Adrenal gland (tissue), 19 donors: ENCODE measurements at places on chromosomes 3 and 15. TPM values are rescaled to one million over a fixed set of nuclear protein-coding genes. Genes with fewer than 3 reads are reported as not detected.
A peak's percentile ranks its signal among the peaks of the same experiment; 100 is the strongest.

- no peaks in the 10 kb centered on the region for H3K27me3 ChIP-seq
- no peak overlapping the region for H3K27ac ChIP-seq
- no peak overlapping the region for H3K4me3 ChIP-seq
- H3K4me1 ChIP-seq = no peaks in the 10 kb centered on the region
- DNase-seq = no peak
Measured at GRCh38 chr3:78764634-78765033, 1003.2 kb downstream of the ROBO1 start.

- no peak for DNase-seq
- H3K36me3 ChIP-seq = no peaks in the 10 kb centered on the region
- no peaks in the 10 kb centered on the region for H3K4me1 ChIP-seq
- no peaks in the 10 kb centered on the region for H3K27me3 ChIP-seq
- no peak overlapping the region for H3K4me3 ChIP-seq
- no peak overlapping the region for H3K27ac ChIP-seq
Measured at GRCh38 chr3:147846854-147847478, 437.8 kb downstream of the ZIC1 start.

DNA sequence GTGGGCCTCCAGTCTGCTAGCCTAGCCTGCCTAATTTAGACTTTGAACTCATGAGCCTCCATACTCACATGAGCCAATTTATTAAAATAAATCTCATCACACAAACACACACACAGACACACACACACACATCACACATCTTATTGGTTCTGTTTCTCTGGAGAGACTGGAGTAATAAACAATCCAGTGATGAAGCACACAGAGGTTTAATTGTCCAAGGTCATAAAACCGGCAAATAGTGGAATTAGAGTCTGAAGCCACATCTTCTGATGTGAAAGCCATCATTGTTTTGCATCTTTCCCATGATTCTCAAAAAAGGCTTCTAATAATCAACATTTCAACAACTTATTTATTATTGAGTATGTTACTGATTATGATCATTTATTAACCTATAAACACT is 249.4 kb upstream of the KCNH8 start:
- H3K27ac ChIP-seq = no peak overlapping the region
- no peaks in the 10 kb centered on the region for H3K36me3 ChIP-seq
- no peaks in the 10 kb centered on the region for H3K4me1 ChIP-seq
- no peak for DNase-seq
- H3K4me3 ChIP-seq = no peak overlapping the region

DNA sequence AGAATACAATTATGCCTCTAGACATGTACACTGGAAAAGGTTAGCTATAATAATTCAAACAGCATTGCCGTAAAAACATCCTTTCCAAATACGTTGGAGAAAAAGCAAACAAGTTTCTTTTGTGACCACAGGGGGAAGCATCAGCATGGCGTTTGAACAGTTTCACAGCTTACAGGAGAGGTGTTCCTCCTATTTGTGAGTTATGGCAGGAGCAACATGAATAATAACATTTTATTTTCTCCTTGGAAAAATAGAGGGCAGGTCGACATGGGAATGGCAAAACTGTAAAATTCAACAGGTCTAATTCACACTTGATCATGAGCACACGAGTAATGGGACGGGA is 39.7 kb upstream of the GADL1 start:
- peak; percentile 18 for DNase-seq
- H3K4me3 ChIP-seq = no peak overlapping the region
- no peaks in the 10 kb centered on the region for H3K36me3 ChIP-seq
- no peaks in the 10 kb centered on the region for H3K27me3 ChIP-seq

Gene MORC1
- not detected for total RNA-seq

Gene CHRD
- total RNA-seq = 23.8 TPM

GRCh38 chr15:77096138-77096537 is 25.2 kb upstream of the TSPAN3 start:
- no peak overlapping the region for H3K27ac ChIP-seq
- H3K4me3 ChIP-seq = no peak overlapping the region
- no peak for DNase-seq

GRCh38 chr3:72487078-72487765 is 361.0 kb downstream of the SHQ1 start:
- DNase-seq = peak; percentile 92
- H3K36me3 ChIP-seq = no peaks in the 10 kb centered on the region
- peaks cover 17% of the 10 kb centered on the region for H3K4me1 ChIP-seq

GRCh38 chr3:158249183-158249582 is 139.3 kb downstream of the RSRC1 start:
- no peak overlapping the region for H3K4me3 ChIP-seq
- no peaks in the 10 kb centered on the region for H3K27me3 ChIP-seq
- no peak overlapping the region for H3K27ac ChIP-seq
- DNase-seq = no peak
- H3K36me3 ChIP-seq = no peaks in the 10 kb centered on the region
- no peaks in the 10 kb centered on the region for H3K4me1 ChIP-seq

- DNase-seq = no peak
- no peak overlapping the region for H3K27ac ChIP-seq
- H3K36me3 ChIP-seq = no peaks in the 10 kb centered on the region
- H3K27me3 ChIP-seq = no peaks in the 10 kb centered on the region
Measured at GRCh38 chr3:37138816-37139215, 35.6 kb downstream of the LRRFIP2 start.

DNA sequence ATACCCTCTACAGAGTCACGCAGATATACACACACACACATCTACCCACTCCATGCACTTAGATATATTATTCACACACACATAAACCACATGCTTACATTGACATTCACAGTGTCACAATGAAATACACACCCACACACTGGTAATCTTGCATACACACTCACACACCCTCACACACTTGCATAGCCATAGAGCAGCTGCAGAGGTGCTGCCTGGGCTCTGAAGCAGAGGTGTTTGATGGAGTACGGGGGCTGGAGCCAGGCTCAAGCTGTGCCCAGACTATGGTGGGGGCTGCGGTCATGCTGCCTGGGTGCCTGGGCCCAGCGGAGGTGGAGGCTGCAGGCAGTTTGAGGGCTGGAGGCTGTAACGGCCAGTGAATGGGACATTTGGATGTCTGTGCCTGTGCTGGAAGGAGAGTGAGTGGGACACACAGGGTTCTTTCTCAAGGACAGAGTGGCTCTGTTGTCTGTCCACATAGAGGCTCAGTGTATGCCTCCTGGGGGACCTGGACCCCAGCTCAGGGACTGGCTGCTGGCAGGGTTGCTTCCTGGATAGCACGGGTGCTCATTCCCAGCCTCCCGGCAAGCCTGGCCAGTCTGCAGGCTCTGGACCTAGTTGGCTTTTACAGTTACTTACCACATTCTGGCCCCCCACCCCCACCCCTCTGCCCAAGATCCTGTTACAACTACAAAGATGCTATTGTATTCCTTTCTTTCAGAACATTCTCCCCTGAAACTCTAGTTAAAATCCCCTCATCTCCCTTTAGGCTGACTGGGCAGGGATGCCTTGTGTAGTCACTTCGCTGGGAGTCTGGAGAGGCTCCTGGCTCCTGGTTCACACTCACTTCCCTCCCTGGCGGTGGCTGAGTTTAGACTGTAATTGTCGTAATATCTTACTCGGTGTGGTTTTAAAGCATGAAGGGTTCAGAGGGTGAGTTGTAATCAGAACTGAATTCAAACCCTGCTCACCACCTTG is 12.5 kb downstream of the GASK1A start:
- H3K4me3 ChIP-seq = no peak overlapping the region
- peaks cover 5% of the 10 kb centered on the region for H3K4me1 ChIP-seq
- H3K27me3 ChIP-seq = no peaks in the 10 kb centered on the region
- no peak for DNase-seq
- no peaks in the 10 kb centered on the region for H3K36me3 ChIP-seq
- H3K27ac ChIP-seq = no peak overlapping the region

DNA sequence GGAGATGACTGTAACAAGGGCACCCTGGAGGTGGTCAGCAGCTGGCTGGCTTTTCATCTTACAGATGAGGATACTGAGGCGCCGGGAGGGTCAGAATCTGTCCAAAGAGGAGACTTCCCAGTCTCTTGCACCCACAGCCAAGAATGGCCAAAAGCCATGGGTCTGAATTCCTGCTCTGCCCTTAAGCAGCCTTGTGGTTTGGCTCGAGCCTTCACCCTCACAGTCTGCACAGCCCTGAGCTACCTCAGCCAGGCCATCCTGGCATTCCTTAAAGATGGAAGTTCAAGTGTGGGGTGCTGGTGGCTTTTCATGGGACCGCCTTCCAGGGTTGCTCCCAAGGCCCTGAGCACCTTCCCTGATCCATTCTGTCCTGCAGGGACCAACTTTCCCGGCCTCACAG is 59.2 kb downstream of the CACNA2D2 start:
- H3K27ac ChIP-seq = no peak overlapping the region
- no peak overlapping the region for H3K4me3 ChIP-seq
- H3K27me3 ChIP-seq = no peaks in the 10 kb centered on the region

GRCh38 chr3:112814266-112814665 is 32.4 kb downstream of the CD200R1L start:
- H3K4me1 ChIP-seq = peaks cover 8% of the 10 kb centered on the region
- no peaks in the 10 kb centered on the region for H3K27me3 ChIP-seq
- H3K27ac ChIP-seq = peak overlapping the region; percentile 36
- no peak for DNase-seq
- no peak overlapping the region for H3K4me3 ChIP-seq

Gene EXD1
- not detected for total RNA-seq

DNA sequence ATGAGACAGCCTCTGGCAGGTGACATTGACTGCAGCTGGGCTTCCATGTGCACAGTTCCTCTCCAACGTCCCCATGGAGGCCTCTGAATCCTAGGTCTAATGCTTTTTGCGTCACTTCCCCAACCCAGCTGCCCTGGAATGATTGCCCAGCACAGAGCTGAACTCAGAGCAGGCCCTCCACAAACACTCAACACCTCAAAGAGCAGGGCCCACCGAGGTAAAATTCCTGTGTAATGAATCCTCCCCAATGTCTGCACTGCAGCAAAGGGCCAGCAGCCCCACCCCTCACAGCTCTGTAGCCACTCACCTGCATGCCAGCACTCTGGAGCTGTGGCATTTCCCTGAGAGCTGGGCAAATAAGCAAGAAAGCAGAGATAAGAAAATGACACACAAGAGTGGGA is 42.6 kb upstream of the DUSP7 start:
- DNase-seq = no peak
- H3K4me3 ChIP-seq = no peak overlapping the region
- H3K4me1 ChIP-seq = no peaks in the 10 kb centered on the region
- H3K27ac ChIP-seq = no peak overlapping the region

DNA sequence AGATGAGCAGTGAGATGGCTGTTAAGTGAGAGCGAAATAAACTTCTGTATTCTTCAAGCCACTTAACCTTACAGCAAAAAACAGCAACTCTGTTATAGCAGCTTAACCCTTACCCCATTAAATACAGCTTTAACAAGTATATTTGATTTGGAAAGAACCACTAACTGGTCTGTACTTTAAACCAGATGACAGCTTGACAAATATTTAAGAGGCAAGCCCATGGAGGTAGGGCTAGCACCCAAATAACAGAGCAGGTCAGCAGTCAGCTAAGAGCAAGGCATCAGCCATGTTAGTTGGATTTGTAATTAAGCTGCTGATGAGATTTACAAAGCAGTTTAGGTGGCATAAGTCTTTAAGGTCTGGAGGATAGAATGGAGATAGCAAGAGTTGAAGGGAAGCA is 3.5 kb downstream of the LZTFL1 start:
- peaks cover 16% of the 10 kb centered on the region for H3K4me1 ChIP-seq
- H3K27me3 ChIP-seq = no peaks in the 10 kb centered on the region
- H3K4me3 ChIP-seq = no peak overlapping the region
- no peak for DNase-seq
- H3K27ac ChIP-seq = no peak overlapping the region
- H3K36me3 ChIP-seq = peaks cover 10% of the 10 kb centered on the region

Gene RTP4
- 1.0 TPM for total RNA-seq

GRCh38 chr3:21417991-21418390 is 333.0 kb downstream of the ZNF385D start:
- H3K4me3 ChIP-seq = no peak overlapping the region
- no peak overlapping the region for H3K27ac ChIP-seq
- no peak for DNase-seq
- no peaks in the 10 kb centered on the region for H3K36me3 ChIP-seq

DNA sequence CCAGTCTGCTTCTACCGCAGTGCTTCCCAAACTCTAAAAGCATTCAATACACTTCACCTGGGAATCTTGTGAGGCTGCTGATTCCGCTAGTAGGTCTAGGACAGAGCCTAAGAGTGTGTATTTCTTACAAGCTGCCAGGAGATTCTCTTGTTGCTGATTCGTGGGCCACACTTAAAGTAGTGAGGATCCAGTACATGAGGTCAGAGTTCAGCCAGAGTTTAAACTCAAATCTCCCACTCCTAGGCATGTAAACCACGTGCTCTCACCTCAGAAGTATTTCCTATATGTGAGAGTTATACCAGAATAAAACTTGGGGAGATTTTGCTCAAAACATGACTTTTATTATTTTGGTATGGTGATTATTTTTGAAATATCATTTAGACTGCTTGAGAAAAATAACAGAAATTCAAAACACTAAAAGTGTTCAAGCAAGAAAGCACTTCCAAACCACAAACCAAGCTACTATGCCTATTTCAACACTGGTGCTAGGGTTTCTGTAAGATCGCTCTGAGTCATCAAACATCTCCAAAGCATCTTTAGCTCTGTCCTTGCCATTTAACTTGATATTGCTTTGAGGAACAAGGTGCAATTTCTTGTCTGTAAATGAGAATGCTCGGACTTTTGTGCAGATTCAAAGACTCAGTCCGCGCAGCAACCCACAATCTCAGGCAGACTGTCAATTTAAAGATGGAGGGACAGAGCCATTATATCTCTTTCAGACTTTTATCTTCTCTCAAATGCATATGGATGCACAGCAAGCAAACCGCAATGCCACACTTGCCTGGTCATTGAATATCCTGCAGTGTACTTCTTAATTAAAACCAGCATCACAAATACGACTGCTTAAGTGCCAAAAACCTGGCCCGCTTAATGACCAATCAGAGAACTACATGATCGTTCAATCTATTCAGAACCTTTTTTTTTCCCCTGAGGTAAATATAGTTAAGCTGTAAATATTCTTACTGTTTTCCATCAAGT is 59.8 kb downstream of the AGTR1 start:
- H3K4me1 ChIP-seq = no peaks in the 10 kb centered on the region
- no peak overlapping the region for H3K4me3 ChIP-seq
- DNase-seq = no peak
- H3K27ac ChIP-seq = no peak overlapping the region
